ENCODE measurements at places on chromosomes 5 and 9. TPM values are rescaled to one million over a fixed set of nuclear protein-coding genes. Genes with fewer than 3 reads are reported as not detected.

SPAAR gene
- 0.39 TPM for total RNA-seq

MARCOL gene
- not detected for total RNA-seq

LCN12 gene
- total RNA-seq, result not detected

NREP gene
- total RNA-seq, result 119 TPM

FYB1 gene
- total RNA-seq, result under 0.01 TPM

RASGRF2 gene
- total RNA-seq, result 7.5 TPM

PTGES2 gene
- 55.6 TPM for total RNA-seq

IRX1 gene
- 1.7 TPM for total RNA-seq

RFESD gene
- total RNA-seq, result 1.3 TPM

SPATA31E1 gene
- total RNA-seq, result not detected

FAM169A gene
- total RNA-seq, result under 0.01 TPM

LCN2 gene
- total RNA-seq, result 1.8 TPM

SLC6A3 gene
- total RNA-seq, result not detected

ITGA1 gene
- total RNA-seq, result 53.8 TPM
